Endothelial cell (in vitro differentiated cells): ENCODE measurements at places on chromosomes 1 and 21.

GRCh38 chr1:87017998-87018672 is 103.7 kb downstream of the HS2ST1 start:
- no peak for DNase-seq

DNA sequence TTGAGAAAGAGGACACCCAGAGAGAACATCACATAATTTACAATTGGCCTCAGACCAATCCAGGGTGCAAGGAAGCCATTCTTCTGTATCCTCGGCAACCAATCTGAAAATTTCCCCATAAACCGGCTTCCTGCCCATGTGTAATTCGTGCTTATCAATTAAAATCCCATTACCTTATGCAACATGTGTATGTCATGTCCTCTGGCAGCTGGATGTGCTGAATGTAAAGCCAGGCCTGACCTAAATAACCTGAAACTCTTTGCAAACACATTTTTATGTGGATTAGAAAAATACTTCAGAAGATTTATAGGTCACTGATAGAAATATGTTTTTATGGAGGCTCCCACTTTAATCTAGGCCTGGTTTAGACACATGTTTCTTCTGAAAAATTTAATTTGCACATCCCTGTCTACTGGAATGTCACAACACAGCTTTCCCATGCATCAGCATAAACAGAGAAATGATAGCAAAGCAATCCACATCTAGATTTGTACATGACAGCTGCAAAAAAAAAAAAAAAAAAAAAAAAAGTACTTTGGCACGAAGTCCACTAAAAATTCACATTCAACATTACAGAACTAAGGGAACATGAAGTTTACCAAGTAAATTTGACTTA is 69.4 kb upstream of the SAMSN1 start:
- DNase-seq, result no peak

DNA sequence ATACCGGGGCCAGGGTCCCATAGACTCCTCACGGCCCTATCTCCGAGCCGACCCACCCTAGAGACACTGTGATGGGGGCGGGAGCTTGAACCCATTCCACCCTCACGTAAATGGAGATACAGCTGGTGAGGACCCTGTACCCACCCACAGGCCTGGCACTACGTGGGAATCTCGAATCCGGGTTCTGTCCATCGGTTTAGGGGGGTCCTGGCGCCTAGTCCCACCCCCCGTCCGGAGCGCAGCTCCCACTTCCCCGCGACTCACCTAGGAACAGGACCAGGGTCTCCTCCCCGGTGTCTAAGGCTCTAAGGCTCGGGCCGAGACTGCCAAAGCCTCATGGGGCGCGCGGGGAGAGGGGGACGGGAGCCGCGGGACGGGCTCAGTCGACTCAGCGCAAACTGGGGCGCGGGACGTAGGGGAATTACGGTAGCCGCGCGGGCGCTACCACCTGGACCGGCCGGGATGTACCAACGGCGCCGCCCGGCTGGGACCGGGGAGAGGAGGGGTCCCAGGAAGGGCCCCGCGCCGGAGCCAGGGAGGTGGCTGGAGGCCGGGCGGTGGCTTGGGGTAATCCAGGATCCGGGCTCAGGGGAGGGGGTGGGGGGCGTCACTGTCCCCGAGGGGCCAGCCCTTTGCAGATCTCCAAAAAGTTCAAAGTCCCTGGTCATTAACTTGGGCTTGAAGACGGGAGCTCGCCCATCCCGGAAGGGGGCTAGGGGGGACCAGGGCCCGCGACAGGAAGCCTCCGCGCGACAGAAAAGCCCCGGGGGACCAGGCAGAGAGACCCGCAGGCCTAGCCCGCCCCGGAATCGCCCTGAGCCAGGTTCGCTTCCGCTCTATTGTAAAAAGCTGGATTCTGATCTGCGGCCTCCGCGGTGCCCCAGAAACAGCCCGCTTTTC is 1.0 kb downstream of the PLEKHG5 start:
- peak; percentile 68 for DNase-seq

DNA sequence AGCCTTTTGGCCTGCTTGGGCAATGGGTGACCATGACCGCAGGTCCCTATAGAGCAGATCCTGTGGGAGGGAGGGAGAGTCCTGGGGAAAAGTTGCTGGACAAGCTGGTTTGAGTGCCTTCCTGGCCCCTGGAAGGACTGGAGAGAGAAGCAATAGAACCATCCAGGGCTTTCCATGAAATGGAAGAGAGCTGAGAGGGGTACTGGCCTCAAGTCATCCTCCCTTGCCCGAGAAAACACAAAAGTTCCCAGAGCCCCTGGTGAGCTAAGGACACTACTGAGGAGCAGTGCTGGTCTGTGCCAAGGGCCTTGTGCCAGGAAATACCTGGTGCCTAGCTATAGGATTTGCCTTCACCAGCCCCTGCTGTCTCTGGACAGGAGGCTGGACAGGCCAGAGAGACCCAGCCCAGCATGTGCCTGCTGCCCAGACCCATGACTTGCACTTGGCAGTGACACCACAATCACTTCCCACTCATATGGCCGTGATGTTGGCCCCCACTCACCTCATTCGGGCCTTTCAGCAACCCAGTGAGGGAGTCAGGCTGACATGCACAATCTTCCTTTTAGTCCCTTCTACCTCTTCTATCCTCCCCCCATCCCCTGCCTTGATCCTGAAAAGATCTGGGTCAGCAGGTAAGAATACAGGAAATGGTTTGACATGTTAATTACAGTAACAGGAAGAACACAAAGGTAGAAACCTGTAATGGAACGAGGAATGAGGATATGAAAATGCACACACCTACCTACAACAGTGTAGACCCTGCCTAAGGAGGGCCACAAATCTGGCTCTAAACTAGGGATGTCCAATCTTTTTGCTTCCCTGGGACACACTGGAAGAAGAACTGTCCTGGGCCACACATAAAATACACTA is 7.0 kb downstream of the SH3BP5L start:
- no peak for DNase-seq

GRCh38 chr1:184437291-184437690 is 50.5 kb downstream of the C1orf21 start:
- DNase-seq, result no peak

GRCh38 chr1:89994805-89995597 is at the start of gene ZNF326:
TSS of gene ZNF326 (plus strand) at chr1:89995110. CDS start at chr1:89995258, 148 bp downstream.
- peak; percentile 99 for DNase-seq

GRCh38 chr1:40621821-40622450 is 43.5 kb downstream of the RIMS3 start:
- DNase-seq, result no peak
